Fibroblast of lung (primary cell): ENCODE measurements at places on chromosomes 6 and 20.
A peak's percentile ranks its signal among the peaks of the same experiment; 100 is the strongest.

DNA sequence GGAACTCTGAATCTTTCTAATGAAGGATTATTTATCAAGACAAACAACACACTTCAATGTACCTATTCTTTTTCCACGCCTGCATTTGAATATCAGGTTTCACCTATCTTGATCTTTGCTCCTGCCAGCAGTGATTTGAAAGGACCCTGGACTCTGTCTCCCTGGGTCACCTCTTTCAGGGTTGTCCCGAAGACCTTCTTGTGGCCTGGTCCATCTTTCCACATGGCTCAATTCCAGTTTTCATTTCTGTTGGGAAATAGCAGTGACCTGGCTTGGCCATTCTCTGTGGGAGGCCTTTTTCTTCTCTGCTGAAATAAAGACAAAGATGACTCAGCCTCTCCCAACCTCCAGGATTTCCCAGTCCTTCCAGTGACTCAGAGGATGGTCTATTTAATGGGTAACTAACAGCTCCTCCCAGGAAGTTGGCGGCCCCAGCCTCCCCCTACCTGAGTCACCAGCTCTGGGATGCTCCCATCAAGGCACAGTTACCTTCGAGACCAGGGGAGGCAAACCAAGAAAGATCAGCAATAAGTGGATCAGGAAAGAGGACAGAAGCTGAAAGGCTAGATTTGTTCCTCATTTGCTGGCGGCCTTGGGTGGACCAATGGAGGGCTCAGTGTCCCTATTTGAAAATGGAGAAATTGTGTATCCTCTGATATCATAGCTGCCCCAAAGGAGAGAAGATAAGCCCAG, 120.2 kb upstream of the RNF24 start:
- DNase-seq = peak; percentile 97

- DNase-seq = peak; percentile 93
Observed at GRCh38 chr6:112245511-112246203, 8.7 kb downstream of the LAMA4 start.

DNA sequence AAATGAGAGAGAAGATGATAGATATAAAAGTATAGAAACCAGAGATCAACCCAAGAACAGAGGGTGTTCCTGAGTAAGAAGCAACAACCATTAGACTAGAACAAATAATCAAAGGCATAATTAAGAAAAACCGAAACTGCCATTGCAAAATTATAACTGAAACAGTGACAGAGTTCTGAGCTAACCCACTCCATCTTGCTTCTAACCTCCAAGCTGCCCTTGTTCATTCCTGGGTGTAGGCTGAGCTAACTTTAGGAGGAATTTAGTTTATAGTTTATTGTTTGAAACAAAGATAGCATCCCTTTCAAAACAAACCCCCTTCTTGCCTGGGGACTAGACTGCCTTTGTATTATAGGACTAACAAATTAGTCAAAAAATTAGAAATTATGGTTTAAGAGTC, 56.1 kb upstream of the PRND start:
- DNase-seq = no peak

GRCh38 chr20:43511879-43512278, 4.4 kb downstream of the L3MBTL1 start:
- no peak for DNase-seq

GRCh38 chr6:43772681-43773049, 2.7 kb downstream of the VEGFA start:
- DNase-seq = peak; percentile 22
